ENCODE measurements at places on chromosomes 16 and 17. TPM values are rescaled to one million over a fixed set of nuclear protein-coding genes. Genes with fewer than 3 reads are reported as not detected.
A peak's percentile ranks its signal among the peaks of the same experiment; 100 is the strongest.

- no peak for DNase-seq
- peak overlapping the region; percentile 95 for H3K27ac ChIP-seq
- H3K4me3 ChIP-seq, result no peak overlapping the region
- no peaks in the 10 kb centered on the region for H3K36me3 ChIP-seq
Measured at GRCh38 chr17:12429116-12429515, 236.6 kb upstream of the MYOCD start.

TEKT5 gene
- total RNA-seq, result not detected

GPR142 gene
- not detected for total RNA-seq

GRCh38 chr17:49567871-49568694 lies 7.6 kb upstream of the NXPH3 start:
- peak overlapping the region; percentile 67 for H3K4me3 ChIP-seq
- H3K36me3 ChIP-seq, result no peaks in the 10 kb centered on the region
- peak; percentile 89 for DNase-seq

DNA sequence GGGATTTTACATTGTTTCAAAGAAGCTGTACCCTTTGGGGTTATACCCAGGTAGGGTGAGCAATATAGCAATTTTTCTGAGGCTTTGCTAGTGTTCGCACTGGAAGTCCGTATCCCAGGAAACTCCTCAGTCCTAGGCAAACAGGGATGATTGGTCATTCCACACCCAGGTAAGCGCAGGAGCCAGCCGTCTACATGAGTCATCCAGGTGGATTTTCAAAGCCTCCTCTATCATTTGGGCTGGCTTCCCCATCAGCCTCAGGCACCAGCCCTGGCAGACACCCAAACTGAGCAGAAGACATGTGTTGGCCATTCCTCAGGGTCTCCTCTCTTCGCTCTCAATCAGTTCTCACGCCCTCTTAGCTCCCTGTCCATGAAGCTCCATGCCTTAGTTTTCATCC lies 135.6 kb downstream of the AIPL1 start:
- no peak overlapping the region for H3K4me3 ChIP-seq
- H3K4me1 ChIP-seq, result no peaks in the 10 kb centered on the region
- H3K36me3 ChIP-seq, result no peaks in the 10 kb centered on the region
- DNase-seq, result no peak
- peaks cover 15% of the 10 kb centered on the region for H3K27me3 ChIP-seq
- no peak overlapping the region for H3K27ac ChIP-seq

DNA sequence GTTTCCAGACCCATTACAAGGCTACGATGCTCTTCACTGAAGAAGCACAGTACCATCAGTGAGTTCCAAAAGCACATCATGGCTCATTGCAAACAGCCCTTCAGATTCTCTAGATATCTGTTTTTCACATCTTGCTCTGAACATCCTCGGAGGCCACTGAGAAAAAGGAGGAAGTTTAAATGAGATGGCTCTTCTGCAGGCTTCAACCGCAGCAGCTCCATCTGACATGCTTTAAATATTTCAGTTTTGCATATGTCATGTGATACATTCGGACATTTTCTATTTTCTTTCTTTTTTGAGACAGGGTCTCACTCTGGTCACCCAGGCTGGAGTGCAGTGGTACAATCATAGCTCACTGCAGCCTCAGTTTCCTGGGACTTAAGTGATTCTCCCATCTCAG lies 396.8 kb downstream of the NPIPA8 start:
- no peaks in the 10 kb centered on the region for H3K36me3 ChIP-seq
- H3K4me1 ChIP-seq, result peaks cover 15% of the 10 kb centered on the region
- H3K27ac ChIP-seq, result peak overlapping the region; percentile 79
- no peak for DNase-seq
- peaks cover 5% of the 10 kb centered on the region for H3K27me3 ChIP-seq

DNA sequence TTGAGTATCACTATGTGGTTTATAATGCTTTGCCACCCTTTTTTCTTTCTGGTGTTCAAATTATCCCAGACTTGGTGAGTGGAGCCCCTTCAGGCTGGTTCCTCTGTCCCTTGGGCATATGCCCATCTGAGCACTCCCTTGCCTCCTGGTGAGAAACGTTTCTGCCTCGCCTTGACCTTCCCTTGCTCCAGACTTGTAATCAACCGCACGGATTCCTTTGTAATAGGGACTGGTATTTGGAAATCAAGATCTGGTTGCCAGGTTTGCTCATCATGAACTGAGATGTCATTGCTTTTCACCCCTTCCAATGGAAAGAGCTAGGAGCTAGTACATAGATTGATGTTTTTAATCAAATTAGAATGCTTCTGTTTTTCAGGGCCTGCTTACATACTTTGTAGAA lies 43.7 kb downstream of the SEC14L1 start:
- H3K36me3 ChIP-seq, result peaks cover 11% of the 10 kb centered on the region
- no peak overlapping the region for H3K4me3 ChIP-seq
- no peak overlapping the region for H3K27ac ChIP-seq
- H3K4me1 ChIP-seq, result peaks cover 43% of the 10 kb centered on the region
- H3K27me3 ChIP-seq, result no peaks in the 10 kb centered on the region

DNA sequence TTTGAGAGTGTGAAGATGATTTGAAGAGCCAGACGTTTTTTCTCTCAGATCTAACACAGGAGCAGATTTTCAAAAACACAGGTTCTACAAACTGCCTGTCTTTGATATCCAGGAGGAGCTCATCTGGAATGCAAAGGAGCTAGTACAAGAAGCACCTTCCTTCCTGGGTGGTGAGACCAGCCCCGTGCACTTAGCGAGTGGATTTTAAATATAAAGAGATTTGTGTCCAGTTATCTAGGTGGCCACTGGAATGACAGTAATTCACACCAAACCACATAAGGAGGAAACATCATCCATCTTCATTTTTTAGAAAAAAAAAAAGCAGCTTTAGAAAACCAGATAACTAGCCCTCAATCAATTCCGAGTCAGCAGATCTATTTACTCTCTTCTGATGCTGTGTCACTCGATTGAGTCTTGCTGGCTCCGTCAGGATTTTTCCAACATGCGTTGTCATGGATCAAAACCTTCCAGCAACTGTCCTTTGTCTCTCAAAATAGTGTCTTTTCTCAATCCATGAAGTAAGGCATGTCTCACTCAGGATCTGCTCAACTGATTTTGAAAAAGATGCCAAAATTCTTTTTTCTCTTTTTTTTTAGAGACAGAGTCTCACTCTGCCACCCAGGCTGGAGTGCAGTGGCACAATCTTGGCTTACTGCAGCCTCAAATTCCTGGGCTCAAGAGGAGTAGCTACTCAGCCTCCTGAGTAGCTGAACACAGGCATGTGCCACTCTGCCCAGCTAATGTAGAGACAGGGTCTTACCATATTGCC lies 451.2 kb upstream of the PSMD7 start:
- no peak overlapping the region for H3K27ac ChIP-seq
- H3K36me3 ChIP-seq, result no peaks in the 10 kb centered on the region
- no peak overlapping the region for H3K4me3 ChIP-seq
- no peaks in the 10 kb centered on the region for H3K4me1 ChIP-seq

GRCh38 chr16:83397601-83398291 lies 410.0 kb upstream of the HSBP1 start:
- DNase-seq, result no peak
- no peaks in the 10 kb centered on the region for H3K4me1 ChIP-seq
- H3K27ac ChIP-seq, result no peak overlapping the region
- no peaks in the 10 kb centered on the region for H3K27me3 ChIP-seq
- H3K36me3 ChIP-seq, result no peaks in the 10 kb centered on the region

DNA sequence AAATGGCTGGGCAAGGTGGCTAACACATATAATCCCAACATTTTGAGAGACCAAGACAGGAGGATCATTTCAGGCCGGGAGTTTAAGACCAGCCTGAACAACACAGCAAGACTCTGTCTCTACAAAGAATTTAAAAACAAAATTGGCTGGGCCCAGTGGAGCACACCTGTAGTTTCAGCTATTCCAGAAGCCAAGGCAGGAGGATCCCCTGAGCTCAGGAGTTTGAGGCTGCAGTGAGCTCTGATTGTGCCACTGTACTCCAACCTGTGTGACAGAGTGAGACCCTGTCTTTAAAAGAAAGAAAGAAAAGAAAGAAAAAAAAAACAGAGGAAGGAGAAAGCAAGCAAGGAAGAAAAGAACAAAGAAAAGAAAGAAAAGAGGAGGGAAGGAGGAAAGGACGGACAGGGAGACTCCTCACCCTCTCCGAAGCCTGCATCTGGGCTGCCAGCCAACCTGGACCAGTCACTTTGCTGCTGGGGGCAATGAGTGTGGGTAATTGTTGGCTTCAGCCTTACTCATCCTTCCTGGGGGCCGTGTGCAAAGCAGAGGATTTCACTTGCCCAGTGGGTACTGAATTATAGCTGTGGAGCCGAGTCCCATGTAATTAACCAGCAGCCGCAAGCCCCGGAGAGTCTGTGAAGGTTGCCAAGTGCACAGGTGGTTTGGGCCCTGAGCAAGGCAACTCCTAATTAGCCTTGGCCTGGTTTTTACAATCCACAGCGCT lies 6.7 kb upstream of the MT4 start:
- H3K27me3 ChIP-seq, result peaks cover 28% of the 10 kb centered on the region
- H3K4me3 ChIP-seq, result no peak overlapping the region
- no peak overlapping the region for H3K27ac ChIP-seq
- no peaks in the 10 kb centered on the region for H3K36me3 ChIP-seq
- H3K4me1 ChIP-seq, result no peaks in the 10 kb centered on the region
- DNase-seq, result no peak

MSI2 gene
- 93.2 TPM for total RNA-seq

GRCh38 chr16:8999800-9000199 lies 36.1 kb upstream of the USP7 start:
- no peak overlapping the region for H3K4me3 ChIP-seq
- H3K27ac ChIP-seq, result no peak overlapping the region

DNA sequence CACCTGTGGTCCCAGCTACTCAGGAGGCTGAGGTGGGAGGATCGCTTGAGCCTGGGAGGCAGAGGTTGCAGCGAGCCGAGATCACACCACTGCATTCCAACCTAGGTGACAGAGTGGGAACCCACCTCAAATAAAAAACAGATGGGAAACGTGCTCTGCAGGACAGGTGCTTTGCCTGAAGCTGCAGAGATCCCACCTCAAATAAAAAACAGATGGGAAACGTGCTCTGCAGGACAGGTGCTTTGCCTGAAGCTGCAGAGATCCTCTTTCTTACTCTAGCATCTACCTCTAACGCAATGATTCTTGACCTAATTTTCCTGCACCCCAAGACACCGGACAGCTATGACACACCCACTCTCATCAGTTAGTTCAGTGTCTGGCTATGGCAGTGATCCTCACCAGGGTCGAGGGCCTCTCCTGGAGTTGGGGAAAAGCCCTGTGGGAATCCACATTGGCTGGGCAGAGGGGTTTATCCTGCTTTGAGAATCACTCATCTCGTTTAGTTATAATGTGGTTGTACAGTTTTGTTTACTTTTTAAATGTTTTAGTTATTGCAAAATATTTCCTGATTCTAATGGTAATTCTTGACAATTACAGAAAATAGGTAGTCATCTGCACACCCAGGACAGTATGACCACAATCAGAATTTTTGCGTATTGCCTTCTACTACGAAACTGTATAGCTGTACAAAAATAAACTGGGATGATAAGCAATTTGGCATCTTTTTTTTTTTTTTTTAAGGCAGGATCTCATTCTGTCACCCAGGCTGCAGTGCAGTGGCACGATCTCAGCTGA lies 11.4 kb downstream of the VPS53 start:
- H3K36me3 ChIP-seq, result peaks cover 37% of the 10 kb centered on the region
- no peak overlapping the region for H3K4me3 ChIP-seq
- DNase-seq, result no peak
- no peaks in the 10 kb centered on the region for H3K27me3 ChIP-seq
- no peaks in the 10 kb centered on the region for H3K4me1 ChIP-seq
- H3K27ac ChIP-seq, result no peak overlapping the region

DNA sequence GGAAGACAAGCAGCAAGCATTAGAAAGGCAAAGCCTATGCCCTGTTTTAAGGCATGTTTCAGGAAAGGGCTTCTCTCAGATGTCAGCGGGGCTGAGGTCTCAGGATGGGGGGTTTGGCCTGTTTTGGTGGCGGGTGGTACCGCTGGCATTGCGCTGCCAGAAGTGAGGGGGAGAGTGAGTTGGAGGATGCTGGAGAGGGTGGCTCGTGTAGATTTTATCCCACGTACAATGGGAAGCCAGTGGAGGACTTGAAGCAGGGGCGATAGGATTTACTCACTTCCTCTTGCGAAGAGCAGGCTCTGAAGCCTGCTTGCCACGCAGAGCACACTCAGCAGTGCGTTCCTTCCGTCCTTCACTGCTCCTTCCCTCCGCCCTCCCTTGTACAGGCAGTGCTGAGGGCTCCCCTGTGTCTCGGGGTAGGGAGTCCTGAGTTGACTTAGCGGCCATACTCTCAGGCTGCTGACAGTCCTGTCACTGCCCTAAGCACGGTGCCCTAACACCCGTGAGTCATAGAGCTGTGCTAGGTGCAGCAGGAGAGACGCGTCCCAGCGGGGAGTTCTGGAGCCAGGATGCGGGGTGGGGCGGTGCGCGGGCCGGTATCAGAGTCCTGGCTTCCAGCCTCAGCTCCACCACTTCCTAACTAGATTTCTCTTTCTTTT lies 113.1 kb downstream of the SNX29 start:
- H3K36me3 ChIP-seq, result peaks cover 33% of the 10 kb centered on the region
- H3K27me3 ChIP-seq, result no peaks in the 10 kb centered on the region
- peak overlapping the region; percentile 74 for H3K4me3 ChIP-seq
- H3K4me1 ChIP-seq, result peaks cover 38% of the 10 kb centered on the region
- H3K27ac ChIP-seq, result peak overlapping the region; percentile 81

DNA sequence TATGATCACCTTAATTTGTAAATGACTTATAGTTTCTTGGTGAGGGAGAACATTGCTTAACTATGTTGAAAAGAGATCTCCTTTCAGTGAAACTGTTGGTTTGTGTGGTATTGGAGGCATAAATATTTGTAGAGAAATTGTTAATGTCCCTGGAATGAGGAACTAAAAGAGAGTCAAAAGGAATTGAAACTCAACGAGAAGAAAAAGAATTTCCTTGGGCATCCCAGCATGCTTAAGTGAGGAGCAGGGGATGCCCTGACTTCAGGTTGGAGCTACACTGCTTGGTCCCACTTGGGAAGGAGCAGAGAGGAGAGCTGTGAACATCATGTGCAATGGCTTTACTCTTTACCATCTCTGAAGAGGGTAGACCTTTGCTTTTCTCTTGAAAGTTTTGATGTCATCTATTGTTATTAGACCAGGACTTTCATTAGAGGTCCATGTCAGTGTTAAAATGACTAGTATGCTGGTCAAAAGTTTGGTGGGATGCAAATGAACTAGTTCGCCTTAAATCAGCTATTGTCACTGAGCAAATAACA lies 21.7 kb downstream of the KRT23 start:
- H3K36me3 ChIP-seq, result no peaks in the 10 kb centered on the region
- no peak for DNase-seq
- H3K4me1 ChIP-seq, result peaks cover 6% of the 10 kb centered on the region

RPGRIP1L gene
- total RNA-seq, result 5.8 TPM

- H3K36me3 ChIP-seq, result no peaks in the 10 kb centered on the region
- H3K4me1 ChIP-seq, result no peaks in the 10 kb centered on the region
- no peak for DNase-seq
- H3K27ac ChIP-seq, result no peak overlapping the region
Measured at GRCh38 chr17:71791311-71791710, 329.5 kb upstream of the SOX9 start.

HASPIN gene
- total RNA-seq, result 6.7 TPM

TMEM92 gene
- total RNA-seq, result not detected
